ENCODE measurements at places on chromosomes 1 and 21.

GRCh38 chr21:45280969-45281368, 6.7 kb downstream of the POFUT2 start:
- no peak for DNase-seq

GRCh38 chr1:214658785-214659184, 55.8 kb downstream of the CENPF start:
- no peak for DNase-seq

GRCh38 chr1:21669258-21670058, at the start of gene RAP1GAP:
RAP1GAP (minus strand) TSS chr1:21669357; CDS start chr1:21620032, 49,325 bp downstream.
- peak; percentile 20 for DNase-seq

GRCh38 chr1:116987256-116987555, 14.4 kb upstream of the CD101 start:
- peak; percentile 68 for DNase-seq

DNA sequence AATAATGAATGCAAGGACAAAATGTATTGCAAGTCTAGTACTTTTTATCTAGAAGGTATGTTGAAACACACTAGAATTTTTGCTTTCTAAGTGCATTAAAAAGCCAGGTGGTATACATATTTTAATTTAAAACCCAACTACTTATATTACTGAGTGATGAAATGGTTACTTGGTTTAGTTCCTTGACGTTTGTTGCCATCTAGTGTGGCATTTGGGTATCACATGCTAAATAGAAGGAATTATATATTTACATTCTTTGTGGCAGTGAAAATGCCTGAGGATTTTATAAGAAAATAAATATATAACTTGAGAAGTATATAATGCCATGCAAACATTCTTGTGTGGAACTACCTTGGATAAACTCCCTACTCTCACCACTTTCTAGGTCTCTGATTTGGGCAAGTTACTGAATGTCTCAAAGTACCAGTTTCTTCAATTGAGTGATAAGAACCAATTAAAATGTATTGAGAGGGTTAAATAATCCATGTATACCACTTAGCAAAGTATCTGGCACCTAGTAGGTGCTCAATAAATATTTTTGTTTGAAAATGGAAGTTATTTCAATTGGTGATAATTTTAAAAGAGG, 69.6 kb downstream of the SDCCAG8 start:
- peak; percentile 66 for DNase-seq

DNA sequence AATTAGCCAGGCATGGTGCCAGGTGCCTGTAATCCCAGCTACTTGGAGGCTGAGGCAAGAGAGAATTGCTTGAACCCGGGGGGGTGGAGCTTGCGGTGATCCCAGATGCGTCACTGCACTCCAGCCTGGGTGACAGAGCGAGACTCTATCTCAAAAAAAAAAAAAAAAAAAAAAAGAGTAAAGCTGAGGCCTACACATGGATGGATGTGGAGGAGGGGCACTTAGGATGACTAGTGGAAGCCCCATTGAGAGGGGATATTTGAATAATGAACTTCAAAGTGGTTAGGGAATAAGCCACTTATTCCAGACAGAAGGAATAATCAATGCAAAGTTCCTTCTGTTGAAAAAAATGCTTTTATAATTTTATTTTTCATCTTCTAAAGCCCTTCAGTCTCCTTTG, 51.4 kb downstream of the PTBP2 start:
- no peak for DNase-seq

DNA sequence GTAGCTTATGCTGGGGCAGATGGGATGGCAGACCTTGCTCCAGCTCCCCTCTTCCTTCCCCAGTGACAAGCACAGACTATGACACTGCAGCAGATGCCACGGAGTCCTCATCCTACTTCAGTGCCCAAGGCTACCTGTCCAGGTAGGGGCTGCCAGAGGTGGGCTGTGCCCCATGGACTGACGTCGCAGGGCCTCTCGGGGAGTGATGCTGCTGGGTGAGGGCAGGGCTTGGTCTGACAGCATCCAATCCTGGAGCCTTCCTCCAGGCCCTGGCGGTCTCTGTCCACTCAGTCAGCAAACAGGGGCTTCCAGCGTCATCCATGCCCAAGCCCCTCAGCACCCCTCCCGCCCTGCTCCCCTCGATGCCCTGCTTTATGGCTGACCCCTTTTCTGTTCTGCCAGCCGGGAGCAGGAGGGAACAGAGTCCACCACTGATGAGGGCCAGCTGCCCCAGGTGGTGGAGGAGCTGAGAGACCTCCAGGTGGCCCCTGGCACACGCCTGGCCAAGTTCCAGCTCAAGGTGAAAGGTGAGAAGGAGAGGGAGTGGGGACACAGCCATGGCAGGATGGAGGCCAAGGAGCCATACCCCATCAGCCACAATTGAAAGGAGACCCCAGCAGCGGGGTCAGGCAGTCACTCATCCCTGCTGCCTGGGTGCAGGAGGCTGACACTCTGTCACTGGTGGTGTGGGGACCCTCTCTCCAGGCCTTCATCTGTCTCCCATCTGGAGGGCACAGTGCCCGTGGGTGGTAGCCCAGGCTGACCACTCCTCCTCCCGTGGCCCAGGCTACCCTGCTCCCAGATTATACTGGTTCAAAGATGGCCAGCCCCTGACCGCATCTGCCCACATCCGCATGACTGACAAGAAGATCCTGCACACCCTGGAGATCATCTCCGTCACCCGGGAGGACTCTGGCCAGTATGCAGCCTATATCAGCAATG, 73.6 kb downstream of the TRIM11 start:
- no peak for DNase-seq

DNA sequence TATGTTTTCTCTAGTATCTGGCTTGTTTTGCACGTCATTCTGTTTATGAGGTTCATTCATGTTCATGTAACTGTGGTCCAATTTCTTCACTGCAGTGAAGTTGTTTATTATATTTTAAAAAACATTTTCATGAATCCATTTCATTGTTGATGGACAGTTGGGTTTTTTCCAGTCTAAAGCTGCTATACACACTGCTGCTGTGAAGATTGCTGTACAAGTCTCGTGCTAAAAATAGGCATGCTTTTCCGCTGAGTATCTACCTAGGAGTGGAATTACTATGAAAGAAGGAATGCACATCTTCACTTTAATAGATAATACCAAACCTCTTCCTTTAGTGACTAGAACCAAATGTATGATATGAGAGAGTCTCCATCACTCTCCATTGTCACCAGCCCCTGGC, 49.0 kb upstream of the ETS2 start:
- no peak for DNase-seq

DNA sequence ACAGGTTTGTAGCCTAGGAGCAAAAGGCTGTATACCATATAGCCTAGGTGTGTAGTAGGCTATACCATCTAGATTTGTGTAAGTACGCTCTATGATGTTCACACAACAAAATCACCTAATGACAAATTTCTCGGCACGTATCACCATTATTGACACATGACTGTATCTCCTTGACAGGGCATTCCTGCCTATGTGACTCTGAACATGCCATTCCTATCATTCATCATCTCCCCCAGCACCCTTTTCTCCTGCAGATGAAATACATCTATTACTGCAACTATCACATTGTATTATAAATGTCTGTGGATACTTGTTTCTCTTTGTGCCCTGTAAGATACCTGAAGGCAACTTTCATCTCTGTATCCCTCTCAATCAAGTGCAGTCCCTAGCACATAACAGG, 29.9 kb downstream of the TP53BP2 start:
- no peak for DNase-seq

GRCh38 chr1:216711712-216712111, 11.5 kb downstream of the ESRRG start:
- DNase-seq = no peak

- peak; percentile 67 for DNase-seq
These were observed 26.9 kb downstream of the ITPKB start for GRCh38 chr1:226711976-226712741.

DNA sequence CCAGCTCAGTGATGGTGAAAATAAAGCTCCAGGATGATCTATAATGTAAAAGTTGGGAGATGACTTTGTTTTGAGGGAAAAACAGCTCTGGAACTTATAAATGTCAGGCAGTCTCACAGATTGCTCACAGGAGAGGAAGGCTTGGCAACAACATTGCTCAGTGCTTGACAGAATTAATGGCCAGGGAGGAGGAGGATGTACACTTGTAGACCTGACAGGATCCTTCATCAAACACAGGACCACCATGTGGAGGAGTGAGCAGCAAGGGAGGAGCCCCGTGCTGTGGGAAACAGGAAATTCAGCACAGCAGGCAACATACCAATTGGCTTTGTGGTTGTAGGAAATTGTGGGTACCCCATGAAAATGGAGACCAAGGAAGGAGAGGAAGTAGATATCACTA, 291.8 kb upstream of the CAMK1G start:
- no peak for DNase-seq

DNA sequence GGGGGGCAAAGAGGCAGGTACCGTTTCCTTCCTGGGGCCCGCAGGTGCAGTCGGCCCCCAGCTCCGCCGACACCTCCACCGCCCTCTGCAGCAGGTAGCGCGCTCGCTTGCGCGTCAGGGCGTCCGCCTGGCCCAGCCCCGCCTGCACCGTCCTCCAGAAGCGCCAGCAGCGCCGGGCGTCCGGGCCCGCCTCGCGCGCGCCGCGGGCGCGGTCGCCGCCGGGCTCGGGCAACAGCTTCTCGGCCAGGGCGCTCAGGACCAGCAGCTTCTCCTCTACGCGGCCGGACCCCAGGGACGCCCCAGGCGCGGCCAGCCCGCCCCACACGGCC, 863 bp downstream of the TARBP1 start:
- peak; percentile 74 for DNase-seq

GRCh38 chr21:43190544-43190943, 21.7 kb downstream of the CRYAA start:
- no peak for DNase-seq

GRCh38 chr1:89781494-89782126, 39.2 kb upstream of the LRRC8D start:
- DNase-seq = peak; percentile 61

- DNase-seq = no peak
These were observed 602 bp upstream of the RIMKLA start for GRCh38 chr1:42379794-42380585.

DNA sequence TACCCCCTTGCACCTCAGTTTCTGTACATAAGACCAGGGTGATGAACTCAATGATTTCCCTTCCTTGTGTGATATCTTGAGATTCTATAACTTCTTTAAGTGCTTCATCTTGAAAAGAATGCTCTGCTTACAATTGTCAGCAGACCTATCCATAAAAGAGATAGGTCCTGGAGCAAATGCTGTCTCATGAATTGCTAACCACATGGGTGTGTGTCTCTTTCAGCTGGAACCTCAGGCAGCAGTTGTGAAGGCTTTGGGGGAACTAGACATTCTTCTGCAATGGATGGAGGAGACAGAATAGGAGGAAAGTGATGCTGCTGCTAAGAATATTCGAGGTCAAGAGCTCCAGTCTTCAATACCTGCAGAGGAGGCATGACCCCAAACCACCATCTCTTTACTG, 2.8 kb downstream of the IL20 start:
- no peak for DNase-seq

- no peak for DNase-seq
These were observed 622.3 kb downstream of the PTPRU start for GRCh38 chr1:29858646-29859045.

GRCh38 chr1:236848274-236848923, 53.3 kb downstream of the MTR start:
- DNase-seq = no peak

GRCh38 chr1:17919525-17920439, 164.6 kb downstream of the ACTL8 start:
- DNase-seq = no peak

- DNase-seq = no peak
These were observed 169.0 kb downstream of the VAV3 start for GRCh38 chr1:107795994-107796393.

DNA sequence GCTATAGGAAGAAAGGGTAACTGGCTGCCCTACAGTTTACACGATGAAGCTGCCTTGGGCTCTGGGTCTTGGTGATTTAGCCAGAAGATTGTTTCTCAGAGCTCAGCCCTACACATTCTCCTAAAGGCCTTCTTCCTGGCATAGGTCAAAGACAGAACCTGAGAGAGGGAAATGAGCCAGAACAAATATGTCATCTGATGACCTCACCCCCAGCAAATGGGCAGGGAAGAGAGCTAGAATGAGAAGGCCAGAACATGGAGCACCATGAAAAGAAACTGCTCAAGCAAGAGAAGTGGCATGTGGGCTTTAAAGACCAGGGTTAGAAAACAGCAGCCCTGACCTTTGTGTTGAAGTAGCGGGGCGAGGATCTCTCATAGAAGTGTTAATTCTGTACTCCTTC, 5.5 kb upstream of the ILDR2 start:
- DNase-seq = no peak

DNA sequence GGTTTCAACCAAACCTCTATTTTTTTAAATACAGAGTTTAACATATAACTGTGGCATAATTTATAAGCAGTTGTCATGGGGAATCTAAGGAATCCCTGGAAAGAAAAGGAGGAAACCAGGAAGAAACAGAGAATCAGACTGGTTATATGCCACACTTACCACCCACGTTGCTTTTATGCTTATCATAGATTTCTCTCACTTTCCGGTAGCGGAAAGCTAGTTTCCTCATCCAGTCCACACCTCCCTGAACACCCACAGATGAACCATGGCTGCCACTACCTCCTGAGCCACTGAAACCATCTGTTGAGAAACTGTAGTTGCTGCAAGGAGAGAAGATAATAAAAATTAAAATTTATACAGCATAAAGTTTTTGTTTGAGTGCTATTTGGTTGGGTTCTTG, 33.5 kb downstream of the XKR8 start:
- peak; percentile 38 for DNase-seq
